ENCODE measurements at places on chromosomes 12 and 14.

- DNase-seq = no peak
Measured at GRCh38 chr12:60281522-60281921, 685.7 kb downstream of the SLC16A7 start.

DNA sequence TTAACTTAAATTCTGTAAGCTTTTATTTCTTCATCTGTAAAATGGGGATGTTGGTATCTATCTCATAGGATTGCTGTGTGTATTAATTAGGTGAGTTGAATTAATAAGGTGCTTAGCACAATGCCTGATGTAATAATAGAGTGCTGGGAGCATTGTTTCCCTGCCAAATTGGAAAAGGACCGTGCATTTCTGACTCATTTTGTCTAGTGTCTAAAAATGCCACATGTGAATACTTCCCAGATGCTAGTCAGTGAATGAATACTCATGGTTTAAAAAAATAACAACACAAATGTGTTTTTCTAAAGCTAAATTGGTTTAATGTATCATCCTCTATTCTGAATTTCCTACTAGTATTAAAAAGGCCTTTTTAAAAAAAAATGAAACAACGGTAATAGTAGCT is 45.4 kb upstream of the NEDD1 start:
- no peak for DNase-seq

GRCh38 chr14:81594012-81594411 is 60.4 kb upstream of the SEL1L start:
- DNase-seq = no peak

DNA sequence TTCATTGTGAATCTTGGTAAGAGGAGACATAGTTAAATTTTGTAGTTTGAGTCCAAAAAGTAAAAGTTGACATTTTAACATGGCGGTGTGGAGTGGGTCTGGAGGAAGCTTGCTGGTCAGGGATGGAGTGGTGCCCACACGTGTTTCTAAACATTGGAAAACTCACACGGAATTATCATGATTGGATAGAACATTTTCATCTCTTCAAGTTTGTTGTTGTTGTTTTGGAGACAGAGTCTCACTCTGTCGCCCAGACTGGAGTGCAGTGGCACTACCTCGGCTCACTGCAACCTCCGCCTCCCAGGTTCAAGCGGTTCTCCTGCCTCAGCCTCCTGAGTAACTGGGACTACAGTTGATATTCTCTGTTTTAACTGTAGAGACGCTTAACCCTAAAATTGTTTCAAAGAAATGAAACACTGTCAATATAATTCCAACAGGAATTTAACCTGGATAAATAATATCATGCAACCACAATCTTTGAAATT is 502 bp upstream of the MBIP start:
- DNase-seq = no peak

GRCh38 chr12:109098183-109098604 is 797 bp downstream of the UNG start:
- DNase-seq = no peak

DNA sequence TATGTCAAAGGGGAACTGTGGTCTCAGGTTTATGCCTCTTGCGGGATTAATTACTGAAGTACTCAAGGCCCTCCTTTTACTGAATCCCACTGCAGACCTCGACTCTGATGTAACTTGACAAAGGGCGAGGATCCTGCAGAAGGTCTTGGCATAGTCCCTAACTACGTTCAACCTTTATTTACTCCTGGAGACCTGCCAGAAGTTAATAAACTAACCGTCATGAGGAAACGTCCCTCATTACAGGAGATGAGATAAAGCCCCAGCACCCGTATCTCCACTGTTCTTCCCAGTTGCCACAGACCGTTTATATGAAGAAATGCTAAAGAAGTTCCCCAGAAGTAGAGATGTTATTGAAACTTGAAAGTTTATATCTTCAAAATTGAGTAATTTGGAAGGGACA is 190.9 kb downstream of the ETV6 start:
- DNase-seq = no peak

- DNase-seq = no peak
Measured at GRCh38 chr14:104656014-104656714, 33.3 kb upstream of the INF2 start.

DNA sequence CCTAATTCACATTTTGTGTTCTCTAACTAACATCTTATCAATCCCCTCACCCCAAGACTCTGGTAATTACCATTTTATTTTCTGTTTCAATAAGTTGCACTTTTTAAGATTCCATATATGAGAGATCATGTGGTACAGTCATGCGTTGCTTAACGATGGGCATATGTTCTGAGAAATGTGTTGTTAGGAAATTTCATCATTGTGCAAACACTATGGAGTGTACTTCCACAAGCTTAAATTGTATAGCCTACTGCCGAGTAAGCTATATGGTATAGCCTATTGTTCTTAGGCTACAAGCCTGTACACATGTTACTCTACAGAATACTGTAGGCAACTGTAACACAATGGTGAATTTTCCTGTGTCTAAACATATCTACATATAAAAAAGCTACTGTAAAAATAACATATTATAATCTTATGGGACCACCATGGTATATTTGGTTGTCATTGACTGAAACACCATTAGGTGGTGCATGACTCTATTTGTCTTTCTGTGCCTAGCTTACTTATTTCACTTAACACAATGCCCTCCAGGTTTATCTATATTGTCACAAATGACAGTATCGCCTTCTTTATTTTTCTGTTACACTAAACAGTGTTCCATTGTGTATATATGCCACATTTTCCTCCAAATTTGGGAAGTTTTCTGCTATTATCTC is 473.4 kb upstream of the LMO3 start:
- DNase-seq = no peak

GRCh38 chr12:116297224-116297834 is 19.8 kb upstream of the MED13L start:
- DNase-seq = no peak

- no peak for DNase-seq
Measured at GRCh38 chr12:74242088-74242487, 295.5 kb upstream of the ATXN7L3B start.

DNA sequence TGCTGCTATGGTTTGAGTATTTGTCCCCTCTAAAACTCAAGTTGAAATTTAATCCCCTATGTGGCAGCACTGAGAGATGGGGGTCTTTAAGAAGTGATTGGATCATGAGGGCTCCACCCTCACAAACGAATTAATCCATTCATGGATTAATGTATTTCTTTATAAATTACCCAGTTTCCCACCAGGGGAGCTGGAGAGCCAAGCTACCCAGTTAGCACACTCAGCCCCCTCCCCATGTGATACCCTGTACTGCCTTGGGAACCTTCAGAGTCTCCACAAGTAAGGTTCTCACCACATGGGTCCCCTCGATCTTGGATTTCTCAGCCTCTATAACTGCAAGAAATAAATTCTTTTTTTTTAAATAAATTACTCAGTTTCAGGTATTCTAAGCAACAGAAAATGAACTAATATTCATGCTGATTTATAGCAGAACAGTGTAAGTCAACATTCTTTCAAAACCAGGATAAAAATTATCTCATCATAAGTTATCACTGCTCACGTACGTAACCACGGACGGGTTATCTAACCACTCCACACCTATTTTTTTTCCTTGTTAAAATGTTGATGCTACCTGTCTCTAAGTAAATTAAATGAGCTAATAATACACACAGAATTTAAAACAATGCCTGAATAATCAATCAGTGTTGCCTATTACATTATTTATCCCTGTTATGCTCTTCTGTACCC is 3.6 kb downstream of the NAP1L1 start:
- DNase-seq = no peak

DNA sequence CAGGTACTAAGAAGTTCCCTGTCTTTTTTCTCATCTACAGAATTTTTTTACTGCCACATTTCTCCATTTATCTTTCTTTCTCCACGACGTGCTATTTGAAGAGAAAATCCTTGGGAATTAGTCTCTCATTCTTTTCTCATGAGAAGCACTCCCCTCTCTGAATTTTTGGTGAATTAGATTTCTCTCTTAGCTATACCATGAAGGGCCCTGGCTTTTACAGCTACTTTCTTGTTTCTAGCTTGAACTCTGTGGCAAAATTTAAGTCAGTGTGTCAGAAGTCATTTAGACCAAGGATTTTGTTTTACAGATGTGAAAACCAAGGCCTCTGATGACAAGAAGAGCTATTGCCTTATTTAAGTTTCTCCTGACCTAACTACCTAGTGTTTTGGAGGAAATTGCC is 213.1 kb downstream of the AEBP2 start:
- DNase-seq = no peak

DNA sequence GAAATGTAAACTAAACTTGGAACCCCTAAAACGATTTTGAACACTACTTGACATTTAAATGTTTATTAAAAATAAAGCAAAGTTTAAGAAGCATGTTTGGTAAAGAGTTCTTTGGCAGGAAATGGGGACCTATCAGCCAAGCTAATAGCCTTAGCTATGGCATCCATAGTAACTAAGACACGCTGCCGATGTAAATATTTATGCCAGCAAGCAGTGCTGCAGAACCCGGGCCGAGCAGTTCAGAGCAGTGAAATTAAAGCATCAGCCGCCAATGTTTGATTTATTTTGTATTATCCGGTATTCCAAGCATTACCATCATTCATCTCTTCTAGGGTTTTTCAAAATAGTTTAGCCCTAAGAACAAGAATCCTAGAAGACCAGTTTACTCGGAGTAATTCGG is 61.6 kb downstream of the PPP2R5C start:
- DNase-seq = peak; percentile 78

- no peak for DNase-seq
Measured at GRCh38 chr14:78425330-78425729, 255.2 kb downstream of the NRXN3 start.

GRCh38 chr14:22418631-22419030 is 170.4 kb downstream of the DAD1 start:
- DNase-seq = no peak

DNA sequence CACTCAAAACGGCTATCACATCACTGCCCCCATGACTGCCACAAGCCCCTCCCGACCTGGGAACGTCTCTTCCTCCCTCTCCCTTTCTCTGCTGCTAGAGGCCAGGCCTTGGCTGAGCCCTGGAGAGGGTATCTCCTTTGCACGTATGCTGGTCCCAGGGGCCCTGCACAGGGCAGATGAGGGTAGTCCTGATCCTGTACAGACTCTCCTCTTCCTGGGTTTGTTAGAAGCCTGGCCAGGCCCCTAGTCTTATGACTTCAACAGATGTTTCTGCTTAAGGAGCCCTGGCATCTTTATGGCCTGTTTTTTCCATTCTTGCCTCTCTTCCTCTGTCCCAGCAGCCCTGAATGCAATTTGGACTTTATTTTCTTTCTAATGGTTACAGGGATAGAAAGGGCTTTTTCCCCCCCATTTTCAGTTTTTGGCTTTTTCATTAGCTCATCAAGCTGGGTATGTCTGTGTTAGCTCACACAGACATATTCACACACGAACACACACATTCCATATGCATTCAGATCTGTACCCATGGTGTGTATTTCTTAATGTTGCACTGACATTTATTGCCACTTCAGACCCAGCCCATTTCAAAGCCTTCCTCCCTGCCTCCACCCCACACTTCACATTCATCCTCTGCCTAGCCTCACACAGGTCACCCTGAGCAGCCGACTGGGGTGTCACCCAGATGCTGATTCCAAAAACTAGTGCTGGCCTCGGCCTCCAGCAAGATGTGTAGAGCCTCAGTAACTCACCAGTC is 203.2 kb downstream of the ZFP36L1 start:
- no peak for DNase-seq

- DNase-seq = no peak
Measured at GRCh38 chr12:70399311-70399710, 33.2 kb downstream of the KCNMB4 start.

DNA sequence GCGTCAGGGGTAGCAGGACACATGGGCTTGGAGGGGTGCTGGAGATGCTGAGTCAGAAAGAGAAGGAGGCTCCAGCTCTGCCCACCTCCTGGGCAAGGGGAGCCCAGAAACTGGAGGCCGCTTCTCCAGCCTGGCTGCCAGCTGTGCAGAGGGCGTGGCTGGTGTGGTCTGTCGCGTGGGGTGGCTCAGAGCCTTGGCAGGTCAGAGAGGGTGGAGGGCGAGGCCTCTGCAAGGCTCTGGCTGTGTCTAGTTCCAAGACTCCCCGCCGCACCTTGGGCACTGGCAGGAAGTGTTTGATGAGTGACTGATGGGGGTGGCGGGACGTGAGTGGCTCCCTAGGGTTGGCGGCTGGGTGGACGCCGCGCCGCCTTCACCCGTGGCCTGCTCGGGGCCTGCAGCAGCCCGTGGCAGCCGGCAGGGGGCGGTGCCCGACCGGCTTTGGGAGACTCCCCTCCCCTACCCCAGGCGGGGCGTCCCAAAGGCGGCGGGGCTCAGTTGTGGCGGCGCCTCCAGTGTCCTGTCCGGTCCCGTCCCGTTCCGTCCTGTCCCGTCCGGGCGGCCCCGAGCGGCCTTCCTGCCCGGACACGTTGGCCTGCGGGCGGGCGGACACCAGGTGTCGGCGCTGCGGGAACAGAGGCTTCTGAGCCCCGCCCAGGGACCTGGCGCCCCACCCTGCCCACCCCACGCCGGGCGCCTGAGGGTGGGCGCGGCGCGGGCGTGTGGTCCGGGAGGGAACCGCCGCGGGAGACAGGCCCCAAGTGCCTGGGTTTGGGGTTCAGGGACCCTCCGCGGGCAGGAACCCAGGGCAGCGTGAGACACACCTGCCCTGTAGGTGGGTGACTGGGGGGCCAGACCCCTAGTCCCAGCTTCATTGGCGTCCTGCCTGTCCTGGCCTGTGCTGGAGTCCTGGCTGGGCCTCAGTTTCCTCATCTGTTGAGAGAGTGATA is 39.7 kb downstream of the KRT80 start:
- peak; percentile 76 for DNase-seq

- DNase-seq = no peak
Measured at GRCh38 chr12:86914721-86915120, 658.5 kb upstream of the MGAT4C start.

DNA sequence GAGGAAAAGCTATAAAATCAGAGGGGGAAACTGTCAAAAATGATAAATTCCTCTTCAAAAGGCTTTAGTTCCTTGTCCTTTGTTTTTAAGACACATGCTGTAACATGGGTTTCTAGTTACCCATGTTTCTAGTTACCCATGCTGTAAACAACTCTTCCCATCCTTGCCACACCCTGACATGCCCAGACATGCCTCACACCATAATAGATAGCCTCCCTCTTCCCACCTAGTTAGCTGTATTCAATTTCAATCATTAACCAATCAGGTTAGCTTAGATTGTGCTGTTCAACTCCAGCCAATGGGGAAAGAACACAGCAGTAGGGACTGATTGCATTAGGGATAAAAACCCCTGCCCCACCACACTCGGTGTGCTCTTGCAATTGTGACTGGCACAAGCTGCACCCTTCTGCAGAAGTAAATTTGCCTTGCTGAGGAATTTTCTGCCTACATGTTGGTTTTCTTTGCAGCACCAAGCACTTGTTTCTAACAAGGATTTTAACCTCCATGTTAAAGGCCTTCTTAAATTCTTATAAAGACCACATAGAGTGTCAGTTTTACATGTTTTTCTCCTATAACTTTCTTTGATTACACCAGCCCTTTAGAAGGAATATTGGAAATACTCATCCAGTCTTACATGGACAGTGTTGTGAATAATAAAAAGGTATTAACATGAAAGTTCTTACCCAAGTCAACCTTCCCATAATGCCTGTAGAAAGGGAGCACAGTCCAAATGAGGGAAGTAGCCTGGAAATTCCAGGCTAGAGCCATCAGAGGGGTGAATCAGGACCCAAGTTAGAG is 32.5 kb upstream of the LALBA start:
- no peak for DNase-seq
